ENCODE measurements at places on chromosomes 1 and 21. TPM values are rescaled to one million over a fixed set of nuclear protein-coding genes. Genes with fewer than 3 reads are reported as not detected.

Gene EBNA1BP2
- 26.9 TPM for total RNA-seq

Gene KLHDC8A
- total RNA-seq: not detected

Gene SH3BGR
- 206 TPM for total RNA-seq

Gene ERICH3
- not detected for total RNA-seq

Gene DCST1
- not detected for total RNA-seq

Gene NCF2
- total RNA-seq: 19.5 TPM

Gene ADAMTSL4
- total RNA-seq: 41.3 TPM

Gene ANGPTL1
- total RNA-seq: 12.7 TPM

Gene USH2A
- total RNA-seq: 1.8 TPM

All from heart left ventricle (tissue), 16 donors.